Umbilical cord (tissue), 2 donors: ENCODE measurements at places on chromosomes 7 and 10.

- peak; percentile 89 for DNase-seq
These were observed 194.8 kb downstream of the MAD1L1 start for GRCh38 chr7:2037808-2038522.

DNA sequence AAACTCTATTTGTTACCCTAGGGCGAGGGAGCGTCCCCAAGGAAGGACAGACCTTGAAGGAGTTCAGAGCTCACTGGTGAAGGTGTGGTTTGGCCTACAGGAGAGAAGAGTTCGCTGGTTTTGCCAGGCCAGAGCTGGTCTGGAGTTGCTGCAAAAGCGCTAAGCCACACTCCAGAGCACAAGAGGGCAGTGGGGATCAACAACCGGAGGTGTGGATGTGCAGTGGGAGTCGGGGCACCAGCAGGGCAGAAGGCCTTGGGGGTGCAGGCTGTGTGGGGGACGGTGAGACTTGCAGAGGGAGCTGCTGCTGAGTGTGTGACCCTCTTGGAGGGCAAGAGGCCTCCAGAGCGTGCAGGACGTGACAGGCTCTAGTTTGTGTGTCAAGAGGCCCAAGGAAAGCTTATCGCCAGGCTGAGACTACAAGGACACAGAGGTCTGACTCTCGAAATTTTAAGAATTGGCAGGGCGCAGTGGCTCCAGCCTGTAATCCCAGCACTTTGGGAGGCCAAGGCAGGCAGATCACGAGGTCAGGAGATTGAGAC is 14.3 kb upstream of the CUL1 start:
- no peak for DNase-seq

GRCh38 chr10:13396369-13396768 is 48.3 kb upstream of the SEPHS1 start:
- no peak for DNase-seq

GRCh38 chr10:86137561-86137960 is 229.0 kb downstream of the GRID1 start:
- DNase-seq: no peak

- no peak for DNase-seq
These were observed 6.1 kb downstream of the SKAP2 start for GRCh38 chr7:26858241-26858715.

GRCh38 chr10:119315128-119316001 is 108.0 kb downstream of the GRK5 start:
- DNase-seq: peak; percentile 41

DNA sequence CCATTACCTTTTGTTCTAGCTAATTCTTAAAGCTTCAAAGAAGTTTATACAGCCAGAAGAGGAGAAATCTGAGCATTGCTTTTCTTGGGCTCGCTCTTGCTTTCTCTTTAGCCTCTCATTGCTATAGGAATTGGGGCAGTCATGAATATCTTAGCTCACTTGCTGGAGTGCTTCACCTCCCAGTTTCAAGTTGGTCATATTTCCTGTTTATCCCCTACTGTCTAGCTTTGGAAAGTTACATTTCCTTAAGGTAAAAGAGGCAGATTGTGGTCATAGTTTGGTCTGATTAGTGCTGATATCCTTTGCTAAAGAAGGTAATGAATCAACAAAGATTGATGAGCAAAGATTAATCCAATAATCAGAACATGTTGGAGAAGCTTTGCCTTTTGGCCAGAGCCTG is 77.7 kb upstream of the GLI3 start:
- DNase-seq: no peak

DNA sequence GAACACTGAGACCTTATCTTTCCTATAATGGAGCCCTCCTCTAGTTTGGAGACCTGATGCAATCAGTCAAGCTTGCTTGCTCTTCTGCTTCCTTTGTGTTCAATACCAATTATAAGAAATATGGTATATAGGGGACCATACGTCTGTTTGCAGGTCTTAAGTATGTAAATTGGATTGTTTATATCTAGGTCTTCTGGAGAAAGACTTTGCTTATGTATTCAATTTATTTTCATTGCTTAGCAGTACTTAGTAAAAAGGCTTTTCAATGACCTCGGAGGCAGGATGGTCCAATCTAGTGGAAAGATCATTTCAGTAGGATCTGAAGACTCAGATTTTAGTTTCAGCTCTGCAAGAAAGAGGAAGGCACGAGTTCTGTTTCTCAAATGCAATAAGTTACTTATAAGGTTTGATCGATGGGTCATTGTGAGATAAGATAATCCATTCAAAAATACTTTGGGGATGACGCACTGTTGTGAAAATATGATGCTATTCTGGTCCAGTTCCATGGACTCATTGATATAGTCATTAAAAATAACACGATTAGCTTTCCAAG is 571.6 kb downstream of the SH2D4B start:
- no peak for DNase-seq

- no peak for DNase-seq
These were observed 1079.9 kb upstream of the LRRTM3 start for GRCh38 chr10:65845916-65846315.

DNA sequence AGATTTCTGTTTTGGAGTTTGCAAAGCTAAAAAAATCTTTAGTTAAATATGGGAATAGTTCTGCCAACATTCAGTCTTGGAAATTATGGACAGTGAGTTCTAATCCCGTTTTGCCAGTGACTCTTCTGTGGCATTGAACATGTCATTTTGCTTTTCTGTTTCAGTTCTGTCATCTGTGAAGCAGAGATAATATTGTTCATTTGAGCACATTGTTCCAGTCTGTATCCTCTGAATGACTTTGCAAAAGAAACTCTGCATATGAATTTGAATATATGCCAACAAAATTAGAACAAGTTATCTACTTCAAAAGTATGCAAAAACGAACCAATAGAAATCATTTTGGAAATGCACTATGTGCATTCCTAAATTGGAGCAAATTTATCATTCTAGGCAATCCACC is 746.0 kb upstream of the POT1 start:
- no peak for DNase-seq

DNA sequence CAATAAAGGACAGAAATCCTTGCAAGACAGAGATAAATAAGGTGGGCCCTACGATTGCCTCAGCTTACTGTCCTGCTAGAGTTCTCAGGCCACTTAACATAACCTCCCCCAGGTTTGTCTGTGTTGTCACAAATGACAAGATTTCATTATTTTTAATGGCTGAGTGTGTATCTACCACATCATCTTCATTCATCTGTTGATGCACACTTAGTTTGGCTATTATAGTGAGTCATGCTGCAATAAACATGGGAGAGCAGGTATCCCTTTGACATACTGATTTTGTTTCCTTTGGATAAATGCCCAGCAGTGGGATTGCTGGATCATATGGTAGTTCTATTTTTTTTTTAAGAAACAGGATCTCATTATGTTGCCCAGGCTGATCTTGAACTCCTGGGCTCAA is 60.6 kb downstream of the PRTFDC1 start:
- no peak for DNase-seq

GRCh38 chr7:150734254-150734653 is 3.0 kb upstream of the GIMAP5 start:
- no peak for DNase-seq

GRCh38 chr10:103932971-103933370 is 15.0 kb upstream of the STN1 start:
- DNase-seq: no peak

- no peak for DNase-seq
These were observed 61.5 kb downstream of the NKX6-2 start for GRCh38 chr10:132724446-132724845.

- no peak for DNase-seq
These were observed 686.9 kb downstream of the GRID1 start for GRCh38 chr10:85679710-85680109.

GRCh38 chr10:13788320-13788600 is 201.5 kb downstream of the PRPF18 start:
- DNase-seq: no peak

DNA sequence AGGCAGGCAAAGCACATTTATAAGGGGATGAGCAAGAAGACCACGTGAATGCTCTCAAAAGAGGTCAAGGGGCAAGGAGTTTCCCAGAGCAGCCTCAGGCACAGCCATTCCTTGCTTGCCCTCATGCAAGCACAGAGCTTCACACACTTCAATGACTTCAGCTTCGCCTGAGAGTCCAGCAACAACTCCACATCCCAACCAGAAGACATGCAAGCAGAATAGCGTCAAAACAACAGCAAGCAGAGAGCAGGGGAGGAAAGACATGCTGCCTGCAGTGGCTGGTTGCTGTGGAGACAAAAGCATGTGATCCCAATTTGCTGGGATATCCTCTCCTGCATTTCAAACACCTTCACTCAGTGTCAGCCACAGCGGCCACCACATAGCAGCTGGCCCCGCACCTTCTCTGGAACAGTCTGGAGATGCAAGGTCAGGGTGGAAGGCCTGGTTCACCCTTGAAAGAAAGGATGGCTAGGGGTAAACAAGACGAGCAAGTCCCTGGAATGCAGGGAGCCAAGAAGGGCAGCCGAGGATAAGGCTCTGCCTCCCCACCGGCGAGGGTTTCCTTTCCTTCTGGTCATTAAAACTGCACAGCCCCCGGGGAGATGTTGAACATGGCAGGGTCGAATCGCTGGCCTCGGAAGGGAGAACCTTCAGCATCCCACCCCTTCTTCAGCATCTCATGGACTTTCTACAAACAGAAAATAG is 60.2 kb upstream of the CAMK2B start:
- no peak for DNase-seq

DNA sequence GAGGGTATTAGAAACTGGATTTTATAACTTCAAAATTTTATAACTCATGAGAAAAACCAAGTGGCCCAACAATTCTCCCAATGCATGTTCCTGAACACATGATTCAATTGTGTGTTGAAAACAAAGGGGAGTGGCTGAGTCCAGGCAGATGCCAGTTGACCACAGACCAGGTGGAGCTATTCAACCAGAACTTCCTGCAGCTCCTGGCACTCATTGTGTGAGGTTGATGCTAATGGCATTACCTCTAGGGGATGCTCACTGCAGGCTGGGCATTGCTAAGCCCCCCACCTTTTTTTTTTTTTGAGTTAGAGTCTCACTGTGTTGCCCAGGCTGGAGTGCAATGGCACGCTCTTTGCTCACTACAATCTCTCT is 20.3 kb downstream of the MYOF start:
- no peak for DNase-seq

DNA sequence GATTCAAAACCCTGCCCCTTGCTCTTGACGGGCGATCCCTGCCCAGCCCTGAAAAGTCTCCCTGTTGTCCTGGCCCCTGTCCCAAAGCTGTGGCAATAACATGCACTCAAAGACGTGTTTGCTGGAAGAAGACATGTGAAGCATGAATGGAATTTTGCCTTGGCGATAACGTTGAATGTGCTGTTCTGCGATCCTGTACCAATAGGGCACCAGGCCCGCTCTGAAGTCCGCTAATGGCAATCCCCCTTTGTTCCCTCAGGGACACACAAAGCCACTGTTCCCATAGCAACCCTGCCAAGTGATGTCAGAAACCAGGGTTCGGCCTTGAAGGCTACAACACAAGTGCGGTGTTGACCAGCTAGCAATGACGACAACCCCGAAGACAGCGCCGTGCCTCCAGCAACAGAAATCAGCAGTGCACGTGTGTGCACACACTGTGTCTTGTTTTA is 284.6 kb downstream of the KLF6 start:
- peak; percentile 81 for DNase-seq

DNA sequence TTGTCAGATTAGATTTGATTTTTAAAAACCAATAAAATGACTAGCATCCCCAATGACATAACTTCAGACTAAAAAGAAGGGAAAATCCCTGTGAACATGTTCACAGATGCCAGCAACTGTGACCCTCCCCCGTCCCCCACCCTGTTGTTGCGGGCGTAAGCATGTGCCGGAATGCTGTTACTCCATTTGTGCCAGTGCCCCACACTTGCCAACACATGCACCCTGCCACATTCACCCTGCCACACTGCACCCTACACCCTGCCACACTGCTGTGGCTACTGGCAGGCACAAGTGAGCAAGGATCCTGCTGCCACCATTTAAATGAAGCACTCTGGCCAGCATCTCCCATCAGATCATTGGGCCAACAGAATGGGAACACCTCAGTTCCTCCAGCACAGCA is 540.2 kb downstream of the GRID1 start:
- no peak for DNase-seq

GRCh38 chr7:139842401-139843210 is 13.5 kb downstream of the TBXAS1 start:
- DNase-seq: no peak

DNA sequence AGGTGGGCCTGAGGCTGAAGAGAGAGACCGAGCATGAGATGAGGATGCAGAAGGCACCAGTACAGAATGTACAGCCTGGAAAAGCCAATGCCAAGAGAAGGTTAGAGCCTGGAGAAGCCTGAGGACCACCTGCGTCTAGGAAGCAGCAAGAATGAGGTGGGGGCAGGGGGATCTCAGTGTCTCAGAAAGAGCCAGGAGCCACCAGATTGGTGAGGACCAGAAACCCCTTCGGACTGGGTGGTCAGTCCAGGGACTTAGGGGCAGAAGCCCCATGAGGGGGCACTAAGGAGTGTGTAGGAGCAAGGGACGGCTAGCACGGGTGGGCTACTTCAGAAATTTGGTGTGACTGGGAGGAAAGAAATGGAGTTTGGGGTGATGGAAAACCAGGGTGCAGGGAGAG is 205.9 kb upstream of the RNF32 start:
- DNase-seq: no peak

DNA sequence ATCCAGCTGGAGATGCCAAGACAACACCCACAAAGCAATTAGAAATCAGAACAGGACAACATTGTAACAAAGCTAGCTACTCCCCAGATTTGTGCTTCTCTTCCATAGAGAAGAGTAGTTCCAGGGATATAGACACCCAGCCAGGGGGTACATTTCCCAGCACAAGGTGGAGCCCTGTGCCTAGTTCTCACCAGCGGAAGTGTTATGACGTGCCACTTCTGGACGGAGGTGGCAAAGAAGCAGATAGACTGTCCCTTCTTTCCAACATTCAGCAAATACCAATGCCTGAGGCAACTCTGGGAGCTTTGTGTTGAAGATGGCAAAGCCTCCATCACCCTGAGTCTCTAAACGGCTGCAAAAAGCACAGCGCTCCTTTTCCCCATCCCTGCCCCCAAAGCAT is 23.4 kb upstream of the GSAP start:
- DNase-seq: no peak

GRCh38 chr7:97075928-97076327 is 41.6 kb upstream of the SDHAF3 start:
- DNase-seq: no peak

DNA sequence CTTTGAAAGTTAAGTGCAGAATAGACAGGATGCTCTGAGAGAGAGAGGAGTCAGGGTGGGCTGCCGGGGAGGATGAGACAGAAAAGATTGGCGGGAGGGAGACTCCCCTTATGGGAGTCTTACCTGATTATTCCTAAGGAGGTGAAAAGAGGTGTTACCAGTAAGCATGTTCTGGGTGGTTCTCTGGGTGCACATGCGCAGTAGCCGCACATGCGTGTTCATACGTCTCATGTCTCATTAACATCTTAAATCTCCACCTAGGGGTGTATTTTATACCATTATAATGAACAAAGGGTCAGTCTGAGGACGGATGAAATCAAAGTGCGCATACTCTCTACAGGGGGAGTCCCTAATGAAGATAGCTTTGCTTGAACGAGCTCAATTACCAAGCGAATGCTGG is 592.9 kb upstream of the C7orf33 start:
- no peak for DNase-seq

- DNase-seq: no peak
These were observed 408.2 kb upstream of the CELF2 start for GRCh38 chr10:10609379-10609955.
